Endothelial cell (in vitro differentiated cells): ENCODE measurements at places on chromosomes 5 and 9. TPM values are rescaled to one million over a fixed set of nuclear protein-coding genes. Genes with fewer than 3 reads are reported as not detected.

Gene ADAMTS16
- 27.8 TPM for total RNA-seq

Gene LCN15
- total RNA-seq, result 0.49 TPM

Gene GRM6
- not detected for total RNA-seq

Gene DIMT1
- total RNA-seq, result 23.2 TPM

Gene GRIN3A
- total RNA-seq, result 27.8 TPM

Gene DPYSL3
- 27.6 TPM for total RNA-seq

Gene BARX1
- 0.51 TPM for total RNA-seq

Gene TRIM36
- 9.9 TPM for total RNA-seq

Gene PFDN1
- 86.2 TPM for total RNA-seq

Gene ARHGEF39
- 1.4 TPM for total RNA-seq

Gene ZFP62
- total RNA-seq, result 30.2 TPM

Gene C1QTNF3
- 2.1 TPM for total RNA-seq

Gene PNPLA7
- 3.9 TPM for total RNA-seq

Gene FGD3
- 1.1 TPM for total RNA-seq

Gene IL3
- not detected for total RNA-seq

Gene PDE6A
- total RNA-seq, result not detected

Gene SLC34A1
- not detected for total RNA-seq

Gene RBM18
- 22.2 TPM for total RNA-seq

Gene PCDHB3
- total RNA-seq, result 6.5 TPM

Gene OLFML2A
- 18.2 TPM for total RNA-seq

Gene CCIN
- total RNA-seq, result not detected

Gene TEK
- total RNA-seq, result 448 TPM

Gene CTSV
- 20.4 TPM for total RNA-seq

Gene FOXE1
- not detected for total RNA-seq

Gene PCDHGA6
- total RNA-seq, result 3.9 TPM

Gene ADCY2
- 1.5 TPM for total RNA-seq

Gene PCDHAC1
- 7.5 TPM for total RNA-seq

Gene IL33
- 0.31 TPM for total RNA-seq

Gene SLC24A2
- total RNA-seq, result 0.10 TPM

Gene GARIN3
- not detected for total RNA-seq

Gene PCDHB12
- 8.4 TPM for total RNA-seq

Gene OR13C8
- not detected for total RNA-seq

Gene ODF2
- 83.8 TPM for total RNA-seq

Gene KIAA0825
- 2.0 TPM for total RNA-seq

Gene MARCOL
- not detected for total RNA-seq

Gene HAND1
- 0.95 TPM for total RNA-seq

Gene FGFR4
- 11.0 TPM for total RNA-seq

Gene KLHL3
- 200 TPM for total RNA-seq

Gene ANKRD31
- total RNA-seq, result 0.05 TPM

Gene HTR4
- not detected for total RNA-seq

Gene GFI1B
- total RNA-seq, result not detected

Gene WNT8A
- 0.69 TPM for total RNA-seq

Gene LRRC14B
- not detected for total RNA-seq

Gene CCL21
- total RNA-seq, result not detected

Gene ECSCR
- 565 TPM for total RNA-seq

Gene NXNL2
- not detected for total RNA-seq

Gene SLC27A6
- 0.28 TPM for total RNA-seq

Gene SPINK13
- total RNA-seq, result not detected

Gene FOXI1
- total RNA-seq, result 2.2 TPM
